Stimulated activated CD4-positive, alpha-beta T cell treated with anti-CD3 and anti-CD28 coated beads, Interleukin-4, amount 100 ng/mL, for 24 hours (primary cell): ENCODE measurements at places on chromosomes 12 and 14.

- DNase-seq: no peak
Measured at GRCh38 chr12:127911291-127911690, 355.7 kb upstream of the TMEM132C start.

DNA sequence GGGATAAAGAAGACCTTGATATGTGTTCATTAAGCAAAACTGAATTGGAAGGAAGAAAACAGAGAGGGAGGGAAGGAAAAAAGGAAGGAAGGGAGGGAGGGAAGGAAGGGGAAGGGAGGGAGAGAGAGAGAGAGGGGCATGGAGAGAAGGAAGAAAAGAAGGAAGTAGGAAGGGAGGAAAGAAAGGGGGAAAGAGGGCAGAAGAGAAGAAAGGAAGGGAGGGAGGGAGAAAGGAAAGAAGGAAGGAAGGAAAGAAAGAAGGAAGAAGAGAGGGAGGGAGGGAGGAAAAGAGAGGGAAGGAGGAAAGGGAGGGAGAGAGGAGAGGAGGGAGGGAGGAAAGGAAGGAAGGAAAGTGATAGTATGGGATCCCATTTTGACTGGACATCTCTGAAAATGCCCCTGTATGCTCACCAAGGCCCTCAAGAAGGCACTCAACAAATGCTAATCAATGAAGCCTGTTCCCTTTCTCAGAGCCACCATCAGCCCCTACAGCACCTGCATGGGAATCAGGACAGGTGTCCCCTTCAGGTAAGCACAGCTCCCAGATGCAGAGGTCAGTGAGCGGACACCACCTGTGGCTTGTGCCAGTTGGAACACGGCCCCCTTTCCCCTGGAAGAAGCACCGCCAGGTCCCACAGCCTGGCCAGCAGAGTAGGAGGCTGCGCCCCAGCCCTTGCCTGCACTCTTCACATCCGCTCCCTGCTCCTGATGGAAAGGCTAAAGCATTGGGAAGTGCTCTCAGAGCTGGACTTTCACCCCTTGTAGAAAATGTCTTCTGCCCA is 161.4 kb upstream of the DIO3 start:
- no peak for DNase-seq

GRCh38 chr12:12585115-12585863 is 22.6 kb upstream of the DUSP16 start:
- no peak for DNase-seq

DNA sequence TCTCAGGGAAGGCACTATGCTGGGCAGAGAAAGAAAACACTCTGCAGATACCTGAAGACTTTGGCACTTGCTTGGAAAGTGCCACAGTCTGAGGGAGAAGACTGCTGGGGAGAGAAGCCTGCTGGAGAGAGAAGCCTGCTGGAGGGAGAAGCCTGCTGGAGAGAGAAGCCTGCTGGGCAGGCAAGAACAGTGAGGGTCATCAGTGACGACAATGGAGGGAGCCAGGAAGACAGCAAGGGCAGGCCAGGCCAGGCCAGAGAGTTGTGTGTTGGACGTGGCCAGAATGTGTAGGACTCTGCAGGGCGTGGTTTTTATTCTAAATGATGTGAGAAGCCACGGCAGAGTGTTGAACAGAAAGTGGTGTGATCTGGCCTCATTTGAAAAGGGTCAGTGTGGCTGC is 185.3 kb upstream of the ABCD2 start:
- no peak for DNase-seq

DNA sequence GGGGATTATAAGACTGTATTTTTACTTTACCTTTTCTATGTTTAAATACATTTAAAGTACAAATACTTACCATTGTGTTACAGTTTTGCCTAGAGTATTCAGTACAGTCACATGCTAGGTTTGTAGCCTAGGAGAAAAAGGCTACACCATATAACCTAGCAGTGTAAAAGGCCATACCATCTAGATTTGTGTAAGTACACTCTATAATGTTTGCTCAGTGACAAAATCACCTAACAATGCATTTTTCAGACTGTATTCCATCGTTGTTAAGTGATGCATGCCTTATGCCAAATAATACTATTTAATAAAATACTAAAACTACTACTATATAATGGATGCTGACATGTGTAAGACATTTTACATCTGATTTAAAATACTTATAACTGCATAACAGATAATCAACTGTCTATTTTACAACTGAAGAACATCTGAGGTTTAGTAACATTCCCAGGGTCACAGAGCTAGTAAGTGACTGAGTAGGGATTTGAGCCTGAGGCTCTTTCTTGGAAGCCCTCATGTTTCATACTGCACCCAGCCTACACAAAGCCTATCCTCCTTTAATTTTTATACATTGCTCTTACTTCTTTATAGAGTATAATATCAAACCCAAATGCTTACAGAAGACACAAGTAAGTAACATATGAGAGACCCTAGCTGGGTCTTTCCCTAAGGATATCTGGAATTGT is 296.8 kb downstream of the SYT1 start:
- DNase-seq: no peak

DNA sequence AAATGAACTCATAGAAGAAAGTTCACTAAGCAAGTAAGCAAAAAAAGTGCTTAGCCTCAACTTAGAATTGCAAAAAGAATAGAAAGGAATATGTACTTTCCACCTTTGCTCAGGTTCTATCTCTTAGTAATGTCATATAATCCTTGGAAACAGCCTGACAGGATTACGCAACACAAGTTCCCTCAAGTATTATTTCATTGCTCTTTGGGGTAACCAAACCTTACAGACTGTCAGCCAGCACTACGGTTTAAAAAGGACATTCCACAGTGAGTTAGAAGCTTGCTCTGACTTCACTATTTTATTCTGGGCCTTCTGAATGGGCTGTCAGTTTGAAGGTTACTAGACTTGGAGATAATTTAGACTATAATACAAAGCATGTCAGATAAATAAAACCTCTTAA is 264.0 kb downstream of the ATXN7L3B start:
- no peak for DNase-seq

GRCh38 chr12:115190010-115190770 is 506.2 kb upstream of the TBX3 start:
- DNase-seq: no peak

DNA sequence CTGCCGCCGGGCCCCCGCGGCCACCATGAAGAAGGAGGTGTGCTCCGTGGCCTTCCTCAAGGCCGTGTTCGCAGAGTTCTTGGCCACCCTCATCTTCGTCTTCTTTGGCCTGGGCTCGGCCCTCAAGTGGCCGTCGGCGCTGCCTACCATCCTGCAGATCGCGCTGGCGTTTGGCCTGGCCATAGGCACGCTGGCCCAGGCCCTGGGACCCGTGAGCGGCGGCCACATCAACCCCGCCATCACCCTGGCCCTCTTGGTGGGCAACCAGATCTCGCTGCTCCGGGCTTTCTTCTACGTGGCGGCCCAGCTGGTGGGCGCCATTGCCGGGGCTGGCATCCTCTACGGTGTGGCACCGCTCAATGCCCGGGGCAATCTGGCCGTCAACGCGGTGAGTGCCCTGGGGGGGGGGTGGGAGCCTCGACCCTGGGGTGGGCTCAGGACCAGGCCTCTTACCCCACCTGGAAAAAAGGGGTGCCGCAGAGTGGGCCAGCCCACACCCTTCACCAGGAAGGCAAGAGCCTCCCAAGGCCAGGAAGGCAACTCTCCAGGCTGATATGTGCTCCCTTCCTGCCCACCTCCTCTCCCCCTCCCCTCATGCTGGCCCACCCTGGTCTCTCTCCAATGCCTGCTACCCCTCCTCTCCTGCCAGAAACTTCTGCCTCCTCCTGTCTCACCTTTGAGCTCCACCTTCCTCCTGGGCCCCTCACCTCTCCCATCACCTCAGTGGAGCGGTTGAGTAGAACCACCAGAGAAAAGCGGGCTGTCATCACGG is 507 bp downstream of the AQP5 start:
- DNase-seq: no peak
